Activated CD4-positive, alpha-beta T cell treated with anti-CD3 and anti-CD28 coated beads for 24 hours (primary cell): ENCODE measurements at places on chromosomes 12 and 14.

DNA sequence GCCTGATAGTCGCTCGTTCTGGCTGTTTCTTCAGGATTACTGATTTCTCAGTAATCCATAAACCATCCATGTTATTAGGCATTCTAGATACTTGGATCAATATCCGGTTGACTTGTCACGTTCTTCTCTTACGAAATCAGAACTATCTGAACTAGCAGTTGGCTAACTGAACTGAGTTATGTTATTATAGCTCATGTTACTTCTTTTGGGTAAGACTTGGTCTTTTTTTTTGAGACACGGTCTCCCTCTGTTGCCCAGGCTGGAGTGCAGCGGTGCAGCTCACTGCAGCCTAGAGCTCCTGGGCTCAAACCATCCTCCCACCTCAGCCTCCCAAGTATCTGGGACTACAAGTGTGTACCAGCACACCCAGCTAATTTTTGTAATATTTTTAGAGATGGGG, 178.6 kb downstream of the PRKCH start:
- DNase-seq: no peak

DNA sequence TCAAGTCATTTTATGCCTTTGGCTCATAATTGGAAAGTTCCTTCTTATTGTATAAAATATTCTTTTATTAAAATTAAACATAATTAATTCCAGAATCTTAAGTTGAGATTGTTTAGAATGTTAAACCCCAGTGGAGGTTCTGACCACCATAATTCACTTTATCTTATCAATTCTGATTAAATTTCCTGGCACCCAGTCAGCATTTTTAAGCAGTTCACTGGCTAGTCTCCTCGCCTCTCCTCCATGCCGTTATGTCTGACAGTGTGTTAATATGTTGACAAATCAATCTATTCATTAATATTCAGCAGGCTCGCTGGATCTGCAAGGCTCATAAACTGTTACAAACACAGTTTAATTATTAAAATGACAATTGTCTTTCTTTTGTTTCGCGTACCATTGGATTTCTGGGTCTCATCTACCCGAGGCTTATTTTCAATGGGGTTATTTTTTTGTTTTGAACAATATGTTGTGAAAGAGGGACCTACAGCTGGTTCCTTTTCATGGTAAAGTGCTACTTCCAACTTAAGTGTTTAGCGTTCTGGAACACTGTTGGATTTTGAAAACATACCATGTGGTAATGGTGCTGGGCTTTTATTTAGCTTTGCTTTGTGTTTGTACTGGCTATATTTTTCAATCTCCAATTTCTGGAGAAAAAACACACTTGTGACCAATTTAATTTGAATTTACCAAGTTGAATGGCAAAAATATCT, 339.7 kb downstream of the PRKD1 start:
- DNase-seq: no peak

DNA sequence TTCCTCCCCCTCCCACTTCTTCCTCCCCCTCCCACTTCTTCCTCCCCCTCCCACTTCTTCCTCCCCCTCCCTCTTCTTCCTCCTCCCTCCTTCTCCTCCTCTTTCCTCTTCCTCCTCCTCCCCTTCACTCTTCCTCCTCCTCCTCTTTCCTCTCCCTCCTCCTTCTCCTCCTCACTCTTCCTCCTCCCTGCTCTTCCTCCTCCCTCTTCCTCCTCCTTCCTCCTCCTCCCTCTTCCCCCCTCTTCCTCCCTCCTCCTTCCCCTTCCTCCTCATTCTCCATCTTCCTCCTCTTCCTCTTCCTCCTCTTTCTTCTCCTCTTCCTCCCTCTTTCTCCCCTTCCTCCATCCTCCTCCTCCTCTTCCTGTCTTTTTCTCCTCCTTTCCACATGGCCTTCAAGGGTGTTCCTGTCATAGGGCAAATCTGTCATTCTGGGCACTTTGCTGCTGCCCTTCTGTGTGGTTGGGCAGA, 111.4 kb downstream of the PHETA1 start:
- no peak for DNase-seq

GRCh38 chr14:100363053-100363452, 39.9 kb downstream of the SLC25A47 start:
- DNase-seq: no peak

GRCh38 chr12:13950502-13950901, 30.9 kb downstream of the GRIN2B start:
- DNase-seq: no peak

DNA sequence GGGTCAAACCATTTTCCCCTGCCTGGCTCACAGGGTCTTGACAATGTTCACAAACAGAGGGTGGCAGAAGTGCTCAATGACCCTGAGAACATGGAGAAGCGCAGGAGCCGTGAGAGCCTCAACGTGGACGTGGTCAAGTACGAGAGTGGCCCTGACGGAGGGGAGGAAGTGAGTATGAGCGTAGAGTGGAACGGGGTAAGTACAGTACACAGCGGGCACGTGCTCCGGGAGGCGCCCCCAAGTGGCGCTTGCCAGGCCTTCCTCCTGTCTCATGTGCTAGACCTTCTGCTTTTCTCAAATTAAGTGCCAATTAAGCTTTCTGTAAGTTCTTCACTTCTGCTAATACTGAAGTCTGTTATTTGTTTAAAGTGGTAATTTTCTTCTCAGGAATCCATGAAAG, 35.9 kb downstream of the XRCC3 start:
- DNase-seq: peak; percentile 7

DNA sequence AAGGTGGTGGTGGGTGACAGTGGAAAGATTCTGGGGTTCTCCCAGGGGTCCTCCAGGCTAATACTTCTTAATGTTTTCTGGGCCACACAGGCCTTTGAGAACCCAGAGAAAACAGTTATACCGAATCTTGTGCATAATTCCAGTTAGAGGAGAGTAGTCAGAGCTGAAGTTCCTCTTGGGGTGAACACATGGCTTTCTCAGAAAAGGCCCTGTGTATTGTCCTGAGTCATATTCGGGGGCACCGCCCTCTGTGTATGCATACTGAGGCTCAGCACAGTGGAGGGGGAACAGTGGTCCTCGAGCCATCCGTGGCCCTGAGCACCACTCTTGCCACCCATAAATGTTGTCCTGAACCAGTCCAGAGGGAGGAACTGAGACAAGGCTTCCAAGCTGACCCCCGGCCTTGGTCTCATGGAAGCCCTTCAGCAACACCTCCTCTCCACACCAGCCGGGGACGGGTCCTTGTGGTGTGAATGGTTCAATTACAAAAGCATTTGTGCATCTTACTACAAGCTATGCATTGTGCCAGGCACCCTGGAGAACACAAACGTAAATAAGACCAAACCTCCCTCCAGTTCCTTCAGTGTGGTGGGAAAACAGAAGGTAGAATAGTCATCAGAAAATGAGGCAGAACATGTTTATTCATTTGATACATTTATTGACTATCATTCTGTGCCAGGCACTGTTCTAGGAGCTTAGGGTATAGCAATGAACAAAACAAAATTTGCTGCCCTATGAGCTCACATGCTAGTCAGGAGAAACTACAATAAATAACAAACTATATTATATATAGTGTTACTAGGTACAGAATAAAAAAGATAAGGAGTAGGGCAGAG, 9.9 kb downstream of the DHRS2 start:
- DNase-seq: no peak

DNA sequence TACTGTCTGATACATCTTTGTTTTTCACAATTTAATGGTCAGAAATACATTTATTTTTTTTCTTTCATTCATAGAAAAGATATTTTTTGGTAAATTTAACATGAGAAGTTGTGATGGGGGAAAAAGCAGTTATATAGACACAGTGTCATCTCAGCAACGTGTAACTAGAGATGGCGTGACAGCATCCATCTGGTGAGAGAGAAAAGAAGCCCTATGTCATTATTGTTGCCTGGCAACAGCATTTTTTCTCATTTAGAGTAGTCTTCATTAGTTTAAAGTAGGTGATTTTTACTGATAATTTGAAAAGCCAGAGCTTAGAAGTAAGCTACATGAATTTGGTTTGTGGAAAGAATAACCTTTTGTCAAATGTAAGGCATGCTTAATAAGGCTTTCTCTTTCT, 128.6 kb downstream of the ACSS3 start:
- no peak for DNase-seq

- no peak for DNase-seq
Measured at GRCh38 chr12:59149995-59150642, 229.8 kb upstream of the LRIG3 start.

DNA sequence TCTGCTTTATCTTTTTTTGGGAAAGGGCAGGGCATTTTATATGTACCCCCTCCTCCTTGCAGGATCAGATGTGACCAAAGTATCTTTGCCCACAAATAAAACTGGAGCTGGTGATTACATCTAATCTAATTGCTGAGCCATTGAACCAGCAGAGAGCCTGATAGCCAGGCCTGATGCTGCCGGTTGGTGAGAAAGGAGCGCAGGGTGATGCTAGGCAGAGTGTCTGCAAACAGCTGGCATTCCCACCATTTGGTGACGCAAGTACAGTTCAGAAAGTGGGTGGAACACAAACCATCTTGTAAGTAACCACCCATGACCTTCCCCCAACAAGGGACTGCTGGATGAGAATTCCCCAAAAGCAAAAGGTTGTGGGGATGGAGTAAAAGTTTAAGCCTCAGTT, 12.7 kb downstream of the DPPA3 start:
- no peak for DNase-seq

- DNase-seq: no peak
Measured at GRCh38 chr14:75630695-75631452, 29.8 kb downstream of the ERG28 start.

DNA sequence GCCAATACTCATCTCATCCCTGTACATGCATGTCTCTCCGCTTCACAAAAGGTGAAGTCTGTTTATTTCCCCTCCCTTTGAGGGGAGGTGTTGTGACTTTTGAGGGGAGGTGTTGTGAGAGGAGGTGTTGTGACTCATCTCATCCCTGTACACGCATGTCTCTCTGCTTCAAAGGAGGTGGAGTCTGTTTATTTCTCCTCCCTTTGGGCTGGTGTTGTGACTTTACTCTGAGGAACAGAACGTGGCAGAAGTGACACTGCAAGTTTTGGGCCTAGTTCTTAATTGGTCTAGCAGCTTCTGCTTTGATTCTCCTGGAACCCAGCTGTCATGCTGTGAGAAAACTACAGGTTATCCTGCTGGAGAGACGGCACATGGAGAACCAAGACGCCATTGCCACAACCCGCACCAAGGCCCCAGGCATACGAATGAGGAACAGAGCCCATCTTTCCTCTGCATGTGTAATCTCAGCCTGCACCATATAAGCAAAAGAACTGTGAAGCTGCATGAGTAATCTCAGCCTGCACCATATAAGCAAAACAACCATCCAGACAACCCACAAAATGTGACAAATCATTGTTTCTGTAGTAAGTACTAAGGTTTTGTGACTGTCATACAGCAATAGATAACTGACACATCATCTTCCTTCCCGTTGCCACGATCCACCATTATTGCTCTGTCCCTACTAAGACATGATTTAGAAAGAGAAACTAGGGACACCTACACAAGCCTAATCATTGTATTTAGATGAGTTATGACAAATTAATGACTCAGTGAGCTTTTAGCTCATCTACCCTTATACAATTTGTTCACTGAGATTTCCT, 30.0 kb downstream of the GALNT4 start:
- peak; percentile 29 for DNase-seq

GRCh38 chr12:94187361-94187760, 39.0 kb downstream of the PLXNC1 start:
- no peak for DNase-seq

- DNase-seq: no peak
Measured at GRCh38 chr12:5318874-5319273, 113.0 kb upstream of the NTF3 start.

- DNase-seq: no peak
Measured at GRCh38 chr14:85313560-85314207, 216.3 kb upstream of the FLRT2 start.
